T follicular helper cell (primary cell): ENCODE measurements at places on chromosomes 6 and 20.

DNA sequence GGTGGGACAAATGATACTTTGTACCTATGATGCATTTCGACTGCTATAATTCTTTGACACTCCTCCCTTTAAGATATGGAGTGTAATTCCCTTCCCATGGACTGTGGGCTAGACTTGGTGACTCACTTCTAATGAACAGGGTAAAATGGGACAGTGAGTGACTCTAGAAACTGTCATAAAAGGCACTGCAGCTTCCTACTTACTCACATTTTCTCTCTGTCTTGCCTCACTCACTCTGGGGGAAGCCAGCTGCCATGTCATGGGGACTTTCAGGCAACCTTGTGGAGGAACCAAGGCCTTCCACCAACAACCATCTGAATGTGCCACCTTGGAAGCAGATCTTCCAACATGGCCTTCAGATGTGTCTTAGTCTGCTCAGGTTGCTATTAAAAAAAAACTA lies 12.9 kb upstream of the GFOD1 start:
- no peak for DNase-seq

GRCh38 chr20:35461620-35462019 lies 6.2 kb downstream of the CEP250 start:
- no peak for DNase-seq

GRCh38 chr20:48690888-48691287 lies 136.9 kb downstream of the PREX1 start:
- no peak for DNase-seq

GRCh38 chr6:43840490-43841218 lies 70.6 kb downstream of the VEGFA start:
- no peak for DNase-seq

DNA sequence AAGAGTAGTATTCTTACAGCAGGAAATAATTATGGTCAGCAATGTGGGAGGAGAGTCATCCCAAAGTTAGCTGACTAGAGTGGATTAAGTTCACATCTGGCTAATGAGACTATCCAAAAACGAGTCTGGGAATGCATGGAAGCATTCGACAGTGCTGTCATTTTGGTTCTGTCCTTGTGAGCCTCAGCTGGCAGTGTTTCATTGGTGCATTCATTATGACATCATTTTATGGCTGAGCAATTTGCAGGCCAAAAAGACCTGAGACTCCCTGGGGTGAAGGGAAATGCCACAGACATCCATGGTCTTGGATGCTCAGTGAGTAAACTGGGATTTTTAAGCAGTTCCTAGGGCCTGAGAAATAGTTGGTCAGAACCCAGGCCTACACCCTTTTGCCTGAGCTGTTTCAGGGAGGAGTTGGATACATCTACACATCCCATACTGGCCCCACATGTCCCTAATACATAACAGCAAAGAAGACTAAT lies 196.4 kb upstream of the CCN2 start:
- no peak for DNase-seq

- DNase-seq: no peak
Measured at GRCh38 chr20:24834310-24834709, 114.8 kb upstream of the CST7 start.

DNA sequence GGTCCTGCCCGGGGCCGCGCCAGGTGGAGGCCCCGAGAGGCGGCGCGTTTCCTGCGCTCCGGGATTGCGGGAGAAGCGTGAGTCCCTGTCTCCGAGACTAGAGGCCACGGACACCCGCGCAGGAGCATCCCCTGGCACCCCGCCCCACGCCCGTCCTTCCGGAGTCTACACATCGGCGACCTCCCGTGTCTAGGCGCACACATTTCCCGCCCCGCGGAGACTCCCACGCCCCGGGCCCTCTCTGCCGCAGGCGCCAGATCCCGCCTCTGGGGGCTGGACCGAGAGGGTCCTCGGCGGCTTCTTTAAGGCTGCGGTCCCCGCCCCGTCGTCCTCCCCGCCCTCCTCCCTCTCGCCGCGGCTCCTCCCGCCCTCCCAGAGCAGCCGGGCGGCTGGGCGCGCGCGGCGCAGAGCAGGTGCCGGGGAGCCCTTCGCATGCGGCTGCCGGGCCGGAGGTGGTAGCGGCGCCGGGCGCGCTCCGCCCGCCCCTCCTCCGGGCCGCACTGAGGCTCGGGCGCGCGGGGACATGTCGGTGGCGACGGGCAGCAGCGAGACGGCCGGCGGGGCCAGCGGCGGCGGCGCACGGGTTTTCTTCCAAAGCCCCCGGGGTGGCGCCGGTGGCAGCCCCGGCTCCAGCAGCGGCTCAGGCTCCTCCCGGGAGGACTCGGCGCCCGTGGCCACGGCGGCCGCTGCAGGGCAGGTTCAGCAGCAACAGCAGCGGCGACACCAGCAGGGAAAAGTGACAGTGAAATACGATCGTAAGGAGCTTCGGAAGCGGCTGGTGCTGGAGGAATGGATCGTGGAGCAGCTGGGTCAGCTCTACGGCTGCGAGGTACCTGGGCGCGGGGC lies at the start of gene PPP1R14C:
Gene PPP1R14C, plus strand, starts transcription at position 375 of the 846 bp plus-strand sequence. Its CDS starts 149 bp downstream, at position 524.
- DNase-seq: no peak

DNA sequence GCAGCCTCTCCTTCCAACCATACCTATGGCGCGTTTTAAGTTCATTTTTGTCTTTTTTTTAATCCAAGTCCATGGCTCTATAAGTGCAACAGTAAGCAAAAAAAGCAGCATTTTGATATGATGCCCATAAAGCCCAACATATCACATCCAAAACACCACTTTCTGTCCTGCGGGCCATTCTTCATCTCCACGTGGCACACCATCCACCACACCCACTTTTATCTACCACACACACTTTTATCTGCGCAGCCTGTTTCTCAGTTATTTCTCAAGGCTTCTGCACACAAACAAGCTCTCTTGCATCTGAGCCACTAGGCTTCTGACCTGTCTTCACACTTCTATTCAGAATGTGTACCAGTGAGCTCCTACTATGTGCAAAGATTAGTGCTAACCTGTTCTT lies 5.3 kb downstream of the GCLC start:
- DNase-seq: no peak

GRCh38 chr6:162538643-162539064 lies 188.9 kb downstream of the PRKN start:
- DNase-seq: no peak

DNA sequence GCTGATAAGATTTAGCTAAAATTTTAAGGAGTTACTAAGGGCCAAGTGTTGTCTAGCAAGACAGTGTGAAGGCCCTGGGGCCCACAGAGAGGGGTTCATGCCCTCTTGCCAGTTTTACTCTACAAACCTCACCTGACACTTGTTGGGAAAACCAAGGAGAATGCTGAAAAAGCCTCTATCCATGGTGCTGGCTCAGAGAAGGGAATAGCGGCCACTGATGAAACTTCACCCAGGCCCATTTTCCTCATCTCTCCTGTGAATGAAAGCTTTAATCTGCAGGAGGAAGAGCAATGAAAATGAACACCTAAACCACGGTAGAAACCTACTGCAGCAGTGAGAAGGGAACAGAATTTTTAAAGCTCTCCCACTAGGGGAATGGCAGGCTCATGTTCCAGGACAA lies 317.3 kb upstream of the CNR1 start:
- no peak for DNase-seq

- DNase-seq: no peak
Measured at GRCh38 chr20:46954490-46955038, 59.9 kb downstream of the EYA2 start.
